DMS153 (cell line): ENCODE measurements at places on chromosomes 5 and 9.

DNA sequence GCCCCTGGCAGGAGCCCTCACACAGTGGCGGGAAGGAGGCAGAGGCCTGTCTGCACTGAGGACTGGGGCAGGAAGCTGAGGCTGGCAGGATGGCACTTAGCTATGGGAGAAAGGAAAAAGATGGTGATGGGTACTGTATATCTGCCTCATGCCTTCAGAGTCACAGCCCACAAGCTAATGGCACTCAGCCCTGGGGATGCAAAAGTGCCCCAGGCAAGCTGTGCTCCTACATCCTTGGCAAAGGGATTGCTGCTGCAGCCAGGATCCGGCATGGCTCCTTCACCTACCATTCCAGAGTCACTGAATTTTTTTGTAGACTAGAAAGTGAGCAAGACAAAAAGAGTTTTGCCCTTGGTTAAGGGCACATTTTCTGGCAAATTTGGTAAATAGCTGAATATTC lies 8.7 kb downstream of the ACSL6 start:
- DNase-seq: no peak

DNA sequence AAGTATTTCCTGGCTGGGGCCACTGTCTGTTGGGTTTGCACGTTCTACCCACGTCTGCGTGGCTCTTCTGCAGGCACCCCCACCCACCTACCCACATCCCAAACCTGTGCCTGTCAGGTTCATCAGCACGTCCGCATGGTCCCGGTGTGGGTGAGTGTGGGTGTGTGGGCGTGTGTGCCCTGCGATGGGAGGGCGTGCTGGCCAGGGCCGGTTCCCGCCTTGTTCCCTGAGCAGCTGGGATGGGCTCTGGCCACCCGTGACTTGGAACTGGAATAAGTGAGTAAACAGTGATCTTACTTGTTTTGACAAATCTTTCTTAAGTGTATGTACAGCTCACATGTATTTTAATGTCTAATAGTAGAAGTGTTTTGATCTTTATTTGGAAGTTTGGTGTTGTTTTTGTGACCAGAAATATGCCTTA lies 20.4 kb downstream of the ERGIC1 start:
- DNase-seq: no peak

- peak; percentile 12 for DNase-seq
Observed at GRCh38 chr9:93072383-93072795, 13.9 kb downstream of the SUSD3 start.

DNA sequence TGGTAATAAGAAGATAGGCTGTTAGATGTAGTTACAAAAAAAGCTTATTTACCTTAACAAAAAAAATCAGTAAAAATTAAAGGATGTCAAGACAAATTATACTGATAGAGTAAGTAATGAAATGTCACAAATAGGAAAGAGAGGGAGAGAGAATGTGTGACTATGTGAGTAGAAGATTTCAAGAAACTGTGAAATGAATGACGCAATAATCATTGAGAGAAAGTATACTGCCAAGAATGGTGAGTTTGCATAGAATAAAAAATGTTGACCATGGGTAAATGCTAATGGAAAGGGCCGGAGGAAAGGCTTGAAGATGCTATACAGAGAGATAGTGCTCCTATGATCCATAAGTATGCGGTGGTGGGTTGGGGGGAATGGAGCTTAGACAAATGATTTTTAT lies 100.7 kb downstream of the PTPRD start:
- DNase-seq: no peak

DNA sequence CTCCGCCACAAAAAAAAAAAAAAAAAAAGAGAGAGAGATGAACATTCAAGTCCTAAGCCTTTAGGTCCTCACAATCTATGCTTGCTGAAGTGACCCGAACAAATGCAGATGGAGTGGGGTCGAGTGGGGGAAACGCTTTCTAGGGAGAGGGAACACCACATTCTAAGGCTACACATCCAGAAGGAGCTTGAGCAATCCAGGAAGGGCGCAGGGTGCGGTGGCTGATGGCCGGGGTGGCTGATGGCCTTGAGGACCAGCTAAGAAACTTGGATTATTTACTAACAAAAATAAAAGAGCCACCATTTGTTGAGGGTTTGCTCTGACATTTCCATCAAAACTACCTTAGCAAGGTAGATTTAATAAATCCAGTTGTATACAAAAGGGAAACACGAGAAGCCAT lies 764 bp upstream of the BNIP1 start:
- DNase-seq: no peak

DNA sequence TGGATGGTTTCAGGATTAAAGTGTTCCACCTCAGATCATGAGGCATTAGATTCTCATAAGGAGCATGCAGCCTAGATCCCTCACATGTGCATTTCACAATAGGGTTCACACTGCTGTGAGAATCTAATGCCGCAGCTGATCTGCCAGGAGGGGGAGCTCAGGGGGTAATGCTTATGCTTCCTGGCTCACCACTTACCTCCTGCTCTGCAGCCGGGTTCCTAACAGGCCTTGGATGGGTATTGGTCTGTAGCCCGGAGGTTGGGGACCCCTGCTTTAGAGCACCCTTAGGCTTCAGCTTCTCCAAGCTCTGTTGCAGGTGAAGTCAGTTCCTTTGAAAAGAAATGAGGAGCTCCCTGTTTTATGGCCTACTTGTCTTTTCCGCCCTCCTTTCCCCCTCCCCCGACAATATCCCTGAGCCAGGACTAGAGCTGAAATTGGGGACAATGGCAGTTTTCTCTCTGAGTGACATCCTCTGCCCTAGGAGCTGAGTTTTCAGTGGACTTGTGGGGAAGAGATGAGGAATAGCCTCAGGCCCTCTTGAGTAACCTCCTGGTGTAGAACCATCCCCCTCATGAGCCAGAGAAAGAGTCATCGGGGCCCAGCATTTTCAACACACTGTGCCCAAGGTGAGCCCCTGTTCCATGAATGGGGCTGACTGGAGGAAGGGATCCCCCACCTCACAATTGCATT lies 16.2 kb upstream of the MAT2B start:
- no peak for DNase-seq

DNA sequence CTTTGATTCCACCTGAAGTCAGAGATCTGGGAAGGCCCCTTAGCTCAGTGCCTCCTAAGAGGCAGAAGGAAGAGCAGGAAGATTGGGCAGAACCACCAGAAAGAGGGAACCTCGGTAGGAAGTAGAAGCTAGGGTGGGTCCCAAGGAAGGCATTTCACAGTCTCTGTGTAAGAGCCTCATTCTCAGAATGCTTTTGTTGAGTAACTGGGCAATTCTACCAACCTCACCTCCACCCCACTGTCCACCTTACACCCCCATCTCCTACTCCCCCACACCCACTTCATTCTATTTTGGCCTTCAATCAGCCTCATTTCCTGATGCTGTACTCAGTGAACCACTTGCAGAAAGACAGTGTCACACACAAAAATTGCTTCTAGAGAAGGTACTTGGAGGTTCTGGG lies 3.5 kb downstream of the HBEGF start:
- DNase-seq: no peak

- no peak for DNase-seq
Observed at GRCh38 chr9:69176471-69177171, 2.5 kb downstream of the TJP2 start.

- DNase-seq: no peak
Observed at GRCh38 chr9:107669422-107669821, 179.9 kb upstream of the KLF4 start.

GRCh38 chr5:104456122-104456521 lies 893.5 kb upstream of the NUDT12 start:
- DNase-seq: no peak

- no peak for DNase-seq
Observed at GRCh38 chr5:98929710-98930298, 997 bp upstream of the CHD1 start.

DNA sequence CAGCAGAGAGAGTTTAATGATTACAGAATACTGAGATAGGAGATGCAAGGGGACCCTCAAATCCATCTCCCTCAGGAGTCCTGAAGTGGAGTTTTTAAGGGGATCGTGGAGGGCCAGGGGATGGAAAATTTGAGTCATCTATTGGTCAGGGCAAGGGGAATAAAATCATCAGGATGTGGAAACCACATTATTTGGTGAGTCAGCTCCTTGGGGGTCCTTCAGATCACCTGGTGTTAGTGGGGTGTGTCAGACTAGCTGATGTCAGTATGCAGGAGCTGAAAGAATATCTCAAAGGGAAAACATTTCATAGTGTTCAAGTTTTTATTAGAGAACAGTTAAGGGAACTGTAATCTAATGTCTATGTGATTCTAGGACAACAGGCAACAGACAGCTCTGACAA lies 183.0 kb upstream of the FTMT start:
- no peak for DNase-seq

- DNase-seq: no peak
Observed at GRCh38 chr5:175354964-175355363, 89.0 kb downstream of the DRD1 start.
